ENCODE measurements at places on chromosomes 11 and 22. TPM values are rescaled to one million over a fixed set of nuclear protein-coding genes. Genes with fewer than 3 reads are reported as not detected.

DNA sequence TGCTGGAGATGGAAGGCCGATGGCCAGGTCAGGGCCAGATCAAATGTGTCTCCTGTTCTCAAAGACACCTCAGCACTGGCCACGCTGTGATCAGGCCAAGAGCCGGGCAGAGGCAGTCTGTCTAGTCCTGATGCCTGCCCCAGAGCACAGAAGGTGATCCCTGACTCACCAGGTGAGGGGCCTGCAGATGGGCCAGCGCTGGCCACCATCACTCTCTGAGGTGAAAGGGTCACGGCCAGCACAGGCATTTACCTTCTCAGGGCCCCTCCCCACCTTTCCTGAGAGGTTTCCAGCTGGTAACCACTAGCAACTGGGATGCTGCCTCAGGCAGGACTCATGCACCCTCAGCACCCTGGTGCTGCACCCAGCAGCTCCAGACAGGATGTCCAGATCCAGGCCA is 2.9 kb downstream of the SBF1 start:
- no peak overlapping the region for H3K27ac ChIP-seq
- no peak overlapping the region for H3K4me3 ChIP-seq
- no peaks in the 10 kb centered on the region for H3K27me3 ChIP-seq
- H3K4me1 ChIP-seq = peaks cover 62% of the 10 kb centered on the region

TCN2 gene
- 56.1 TPM for total RNA-seq

C1QTNF5 gene
- 55.2 TPM for total RNA-seq

GRCh38 chr22:27238935-27239510 is 562.5 kb downstream of the MN1 start:
- H3K4me1 ChIP-seq = no peaks in the 10 kb centered on the region
- H3K27ac ChIP-seq = no peak overlapping the region
- no peak for DNase-seq
- no peaks in the 10 kb centered on the region for H3K27me3 ChIP-seq
- H3K36me3 ChIP-seq = no peaks in the 10 kb centered on the region

- H3K27ac ChIP-seq = peak overlapping the region; percentile 65
- H3K27me3 ChIP-seq = no peaks in the 10 kb centered on the region
- peaks cover 44% of the 10 kb centered on the region for H3K4me1 ChIP-seq
- DNase-seq = peak; percentile 59
These were observed 64.4 kb downstream of the MYH9 start for GRCh38 chr22:36323182-36323854.

APOA4 gene
- not detected for total RNA-seq

GRCh38 chr11:97364047-97364446 is 974.2 kb downstream of the JRKL start:
- no peak for DNase-seq
- no peak overlapping the region for H3K4me3 ChIP-seq
- no peak overlapping the region for H3K27ac ChIP-seq
- H3K36me3 ChIP-seq = no peaks in the 10 kb centered on the region
- H3K27me3 ChIP-seq = no peaks in the 10 kb centered on the region

DNA sequence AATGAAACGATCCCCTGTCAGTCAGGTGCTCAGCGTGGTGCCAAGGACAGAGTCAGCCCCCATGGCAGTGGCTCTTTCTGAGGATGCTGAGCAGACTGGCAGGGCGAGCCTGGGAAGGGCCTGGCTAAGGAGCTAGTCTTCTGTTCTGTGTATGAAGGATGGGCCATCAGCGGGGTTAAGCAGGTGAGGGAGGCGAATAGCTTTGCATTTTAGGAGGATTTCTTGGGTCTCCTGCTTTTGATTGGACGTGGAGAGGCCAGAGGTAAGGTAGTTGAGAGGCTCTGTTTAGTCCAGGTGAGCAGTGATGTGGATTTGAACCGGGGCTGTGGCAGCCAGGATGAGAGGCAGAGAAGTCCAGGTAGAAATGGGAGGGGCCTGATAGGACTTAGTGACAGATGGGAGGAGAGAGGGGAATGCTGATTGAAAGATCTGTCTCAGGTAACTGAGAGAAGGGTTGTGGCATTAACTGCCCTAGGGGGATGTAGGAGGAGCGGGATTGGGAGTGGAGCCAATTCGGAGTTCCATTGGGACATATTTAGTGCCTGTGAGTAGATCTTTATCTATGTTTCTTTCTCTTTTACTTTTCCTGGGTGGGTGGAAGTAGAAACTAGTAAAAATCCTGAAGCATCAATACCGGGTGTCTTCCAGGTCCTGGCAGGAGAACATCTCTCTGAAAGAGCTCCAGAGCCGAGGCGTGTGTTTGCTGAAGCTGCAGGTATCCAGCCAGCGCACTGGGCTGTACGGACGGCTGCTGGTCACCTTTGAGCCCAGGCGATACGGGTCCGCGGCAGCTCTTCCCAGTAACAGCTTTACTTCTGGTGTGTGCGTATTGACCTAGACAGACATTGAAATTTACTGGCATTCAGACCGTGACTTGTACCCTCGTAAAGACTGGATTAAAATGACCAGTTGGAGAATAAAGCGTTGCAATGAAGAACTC is 2.0 kb downstream of the IGHMBP2 start:
- DNase-seq = no peak
- no peaks in the 10 kb centered on the region for H3K27me3 ChIP-seq
- no peak overlapping the region for H3K27ac ChIP-seq
- H3K4me3 ChIP-seq = no peak overlapping the region

CPT1A gene
- 54.2 TPM for total RNA-seq

SLC2A11 gene
- 6.9 TPM for total RNA-seq

DNA sequence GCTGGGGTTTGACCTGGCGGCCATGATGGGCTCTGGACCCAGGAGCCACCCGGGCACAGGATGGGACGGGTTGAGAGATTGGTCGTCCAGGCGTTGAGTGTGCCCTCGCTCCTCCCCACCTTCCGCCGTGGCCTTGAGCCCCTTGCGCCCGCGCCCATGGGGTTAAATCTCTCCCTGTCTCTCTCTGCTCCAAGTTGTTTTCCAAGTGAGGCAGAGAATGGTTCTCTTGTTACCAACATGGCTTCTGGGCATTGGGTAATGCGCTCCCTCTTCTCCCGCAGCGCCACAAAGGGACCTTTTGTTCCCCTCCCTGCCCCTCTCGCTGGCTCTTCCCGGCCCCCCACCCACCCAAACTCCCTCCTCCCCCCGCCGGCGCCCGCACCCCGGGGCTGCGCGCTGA is 18.8 kb upstream of the PICK1 start:
- peak overlapping the region; percentile 96 for H3K27ac ChIP-seq
- DNase-seq = no peak
- H3K4me1 ChIP-seq = peaks cover 96% of the 10 kb centered on the region
- no peaks in the 10 kb centered on the region for H3K36me3 ChIP-seq
- no peaks in the 10 kb centered on the region for H3K27me3 ChIP-seq

DNA sequence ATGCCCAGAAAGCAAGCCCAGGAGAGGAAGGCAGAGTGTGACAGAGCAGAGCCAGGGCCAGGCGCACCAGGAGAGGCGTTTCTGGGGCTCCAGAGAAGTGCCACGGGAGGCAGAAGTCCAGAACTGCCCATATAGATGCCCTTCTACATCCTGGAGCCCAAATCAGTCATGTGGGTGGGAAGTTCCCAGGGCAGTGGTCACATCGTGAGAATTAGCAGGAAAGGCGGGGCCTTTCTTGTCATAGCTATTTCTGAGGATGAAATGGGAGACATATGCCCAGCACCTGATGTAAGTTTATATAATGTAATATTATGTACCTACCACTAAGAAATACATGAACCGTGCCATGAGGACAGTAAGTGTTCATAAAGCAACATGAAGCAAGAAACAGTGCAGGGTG is 13.1 kb downstream of the ZDHHC24 start:
- no peaks in the 10 kb centered on the region for H3K27me3 ChIP-seq
- H3K36me3 ChIP-seq = peaks cover 99% of the 10 kb centered on the region
- DNase-seq = no peak
- H3K4me1 ChIP-seq = no peaks in the 10 kb centered on the region
- H3K27ac ChIP-seq = no peak overlapping the region
- no peak overlapping the region for H3K4me3 ChIP-seq

GRCh38 chr11:32006799-32007388 is 84.0 kb upstream of the RCN1 start:
- H3K4me3 ChIP-seq = no peak overlapping the region
- peaks cover 7% of the 10 kb centered on the region for H3K27me3 ChIP-seq
- H3K36me3 ChIP-seq = no peaks in the 10 kb centered on the region
- no peak overlapping the region for H3K27ac ChIP-seq
- H3K4me1 ChIP-seq = no peaks in the 10 kb centered on the region

DNA sequence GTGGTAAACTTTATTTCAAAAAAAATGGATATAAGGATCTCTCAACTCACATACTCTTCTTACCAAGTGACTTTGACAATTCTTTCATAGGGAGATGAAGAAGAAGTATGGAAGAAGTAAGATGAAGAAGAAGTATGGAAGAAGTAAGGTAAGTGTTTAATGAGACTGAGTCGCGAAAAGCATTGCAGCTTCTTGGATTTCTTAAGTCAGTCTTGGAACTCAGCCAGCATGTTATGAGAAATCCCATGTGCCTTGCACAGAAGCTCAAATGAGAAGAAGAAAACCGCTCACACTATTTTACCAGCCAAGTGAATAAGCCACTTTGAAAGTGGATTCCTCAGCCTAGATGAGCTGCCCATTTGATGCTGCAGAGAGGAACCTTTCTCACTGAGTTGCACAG is 332.0 kb upstream of the CCDC179 start:
- no peak overlapping the region for H3K4me3 ChIP-seq
- no peak for DNase-seq
- no peaks in the 10 kb centered on the region for H3K27me3 ChIP-seq
- H3K4me1 ChIP-seq = no peaks in the 10 kb centered on the region

DNA sequence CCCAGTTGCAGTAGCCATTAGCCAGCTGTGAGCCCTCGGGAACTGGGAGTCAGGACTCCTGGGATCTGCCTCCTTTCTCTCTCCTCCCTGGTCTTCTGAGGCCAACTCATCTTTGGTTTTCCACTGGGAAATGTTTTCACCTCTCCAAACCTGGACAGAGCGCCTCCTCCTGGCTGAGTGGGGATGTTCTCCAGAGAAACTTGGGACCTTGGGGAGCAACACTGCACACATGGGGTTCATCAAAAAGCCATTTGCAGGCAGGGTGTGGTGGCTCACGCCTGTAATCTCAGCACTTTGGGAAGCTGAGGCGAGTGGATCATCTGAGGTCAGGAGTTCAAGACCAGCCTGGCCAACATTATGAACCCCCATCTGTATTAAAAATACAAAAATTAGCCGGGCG is 145.4 kb downstream of the NECTIN1 start:
- no peak overlapping the region for H3K4me3 ChIP-seq
- peaks cover 10% of the 10 kb centered on the region for H3K27me3 ChIP-seq
- no peaks in the 10 kb centered on the region for H3K36me3 ChIP-seq
- DNase-seq = no peak
- no peak overlapping the region for H3K27ac ChIP-seq

GRCh38 chr11:473962-474785 is 24.1 kb downstream of the PTDSS2 start:
- H3K4me3 ChIP-seq = no peak overlapping the region
- no peaks in the 10 kb centered on the region for H3K36me3 ChIP-seq
- H3K27ac ChIP-seq = no peak overlapping the region

Data from tibial nerve (tissue), 4 donors.